Psoas muscle (tissue), 8 donors: ENCODE measurements at places on chromosomes 13 and 19. TPM values are rescaled to one million over a fixed set of nuclear protein-coding genes. Genes with fewer than 3 reads are reported as not detected.

Gene DGKH
- 4.2 TPM for total RNA-seq

Gene ZFP30
- 5.4 TPM for total RNA-seq

Gene ZNF730
- 0.10 TPM for total RNA-seq

Gene NHLRC3
- 10.1 TPM for total RNA-seq

GRCh38 chr13:110881839-110882627 is 32.8 kb downstream of the ANKRD10 start:
- DNase-seq: no peak

- DNase-seq: no peak
Measured at GRCh38 chr19:10195199-10195519, 406 bp upstream of the DNMT1 start.

- DNase-seq: peak; percentile 84
Measured at GRCh38 chr19:38852231-38853044, 2.7 kb upstream of the HNRNPL start.

DNA sequence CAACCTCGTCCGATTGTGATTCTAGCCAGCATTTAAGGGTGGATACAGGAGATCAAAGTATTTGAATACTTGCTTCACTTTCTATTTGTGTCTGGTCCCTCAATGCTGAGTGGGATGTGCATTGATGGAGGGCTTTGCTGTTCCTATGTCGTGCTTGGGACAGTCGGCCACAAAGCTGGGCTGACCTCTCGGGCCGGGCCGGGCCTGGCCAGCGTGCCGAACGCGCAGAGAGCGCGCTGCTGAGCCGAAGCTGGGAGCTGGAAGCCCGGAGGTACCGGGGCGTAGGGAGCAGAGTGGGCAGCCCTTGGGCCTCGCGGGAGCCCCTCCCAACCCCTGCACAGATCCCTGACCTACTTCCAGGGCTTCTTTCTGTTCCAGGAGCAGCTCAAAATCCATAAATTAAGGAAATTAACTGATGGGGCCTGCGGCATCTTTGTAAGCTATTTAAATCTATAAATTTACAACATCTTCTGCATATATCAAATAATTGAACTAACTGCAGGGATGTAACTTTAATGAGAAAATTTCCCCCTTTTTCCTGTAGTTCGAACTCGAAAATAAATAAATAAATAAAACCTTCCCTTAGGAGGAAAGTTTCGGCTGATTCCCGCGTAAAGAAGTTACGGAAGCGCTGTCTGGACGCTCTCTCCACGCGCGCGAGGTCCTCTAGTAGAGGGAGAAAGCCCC is 1.8 kb upstream of the KCTD15 start:
- no peak for DNase-seq

DNA sequence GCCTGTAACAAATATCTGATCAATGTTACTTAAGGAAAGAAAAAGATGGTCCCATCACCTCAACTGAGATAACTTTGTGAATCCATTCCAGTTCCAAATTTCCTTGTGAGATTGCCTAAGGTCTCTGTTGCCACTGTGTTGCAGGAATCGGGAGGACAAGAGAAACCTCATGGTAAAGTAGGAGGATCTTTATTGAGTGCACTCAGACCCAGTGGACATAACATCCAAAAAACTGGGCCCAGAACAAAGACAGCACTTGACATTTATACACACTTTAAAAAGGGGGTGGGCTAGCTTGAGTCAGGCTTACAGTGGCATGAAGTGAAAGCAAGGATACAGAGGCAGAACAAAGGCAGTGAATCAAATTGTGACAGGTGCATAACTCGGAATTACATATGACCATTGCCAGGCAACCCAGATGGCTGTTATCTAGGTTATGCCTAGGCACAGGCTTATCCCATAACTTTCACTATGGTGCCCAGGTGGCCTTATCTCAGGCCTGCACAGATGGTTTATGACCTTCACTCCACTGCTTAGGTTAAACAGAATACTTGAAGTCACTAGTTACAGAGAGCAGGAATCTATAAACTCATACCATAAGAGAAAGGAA is 459.4 kb upstream of the PCDH20 start:
- no peak for DNase-seq

- DNase-seq: no peak
Measured at GRCh38 chr19:55044771-55045716, 7.0 kb upstream of the GP6 start.

GRCh38 chr19:49513746-49514118 is 1.3 kb downstream of the FCGRT start:
- DNase-seq: no peak

GRCh38 chr13:27200413-27201070 is 28.9 kb upstream of the USP12 start:
- DNase-seq: no peak

DNA sequence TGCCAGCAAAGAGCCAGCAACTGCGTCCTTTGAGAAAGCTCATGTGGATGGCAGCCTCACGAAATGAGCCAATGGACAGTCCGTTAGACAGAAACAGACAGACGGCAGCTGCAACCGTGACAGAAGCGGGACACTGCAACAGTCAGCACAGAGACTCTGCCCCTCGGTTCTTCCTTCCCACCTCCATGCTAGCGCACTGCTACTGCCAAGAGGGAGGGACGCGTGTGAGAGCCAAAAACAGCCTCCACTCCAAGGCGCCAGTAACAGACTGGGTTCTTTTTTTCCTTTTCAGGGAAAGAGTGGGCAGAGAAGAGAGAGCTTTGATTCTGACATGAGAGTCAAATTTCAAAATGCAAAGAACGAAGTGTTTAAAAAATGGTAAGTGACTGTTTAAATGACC is 77.5 kb downstream of the SERP2 start:
- peak; percentile 48 for DNase-seq

- DNase-seq: no peak
Measured at GRCh38 chr13:40146063-40146462, 490.6 kb downstream of the COG6 start.
